ENCODE measurements at places on chromosomes 12 and 14. TPM values are rescaled to one million over a fixed set of nuclear protein-coding genes. Genes with fewer than 3 reads are reported as not detected.

DNA sequence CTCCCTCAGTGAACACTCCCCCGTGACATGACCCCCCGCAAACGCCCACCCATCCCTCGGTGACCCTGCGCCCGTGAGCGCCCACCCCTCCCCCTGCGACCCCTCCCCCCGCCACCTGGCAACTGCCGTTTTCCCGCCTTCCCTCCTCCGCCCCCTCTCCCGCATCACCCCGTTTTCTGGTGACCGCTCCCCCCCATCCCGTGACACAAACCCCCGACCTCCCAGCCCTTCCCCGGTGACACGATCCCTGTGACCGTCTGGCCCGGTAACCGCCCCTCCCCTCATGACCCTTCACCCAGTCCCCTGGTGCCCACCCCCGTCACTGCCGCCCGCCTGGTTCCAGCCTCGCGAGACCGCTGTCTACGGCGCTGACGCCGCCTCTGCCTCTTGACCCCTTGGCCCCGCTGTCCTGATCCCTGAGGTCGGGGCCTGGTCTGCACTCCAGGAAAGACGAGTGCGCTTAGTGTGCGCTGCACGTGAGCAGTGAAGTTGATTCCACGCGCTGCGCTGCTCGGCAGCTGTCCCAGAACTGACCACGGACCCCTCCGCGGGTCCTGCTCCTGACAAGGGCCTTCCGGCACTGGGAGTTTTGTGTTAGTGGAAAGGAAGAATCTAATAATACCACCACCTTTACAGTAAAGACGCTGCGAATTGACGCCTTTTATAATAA is 59.4 kb downstream of the DDX51 start:
- DNase-seq: peak; percentile 86
- H3K36me3 ChIP-seq: peaks cover 4% of the 10 kb centered on the region
- peak overlapping the region; percentile 79 for H3K27ac ChIP-seq
- H3K4me3 ChIP-seq: peak overlapping the region; percentile 89

GRCh38 chr12:118650586-118650960 is 274.2 kb downstream of the SUDS3 start:
- DNase-seq: no peak
- H3K36me3 ChIP-seq: no peaks in the 10 kb centered on the region
- no peak overlapping the region for H3K27ac ChIP-seq
- no peaks in the 10 kb centered on the region for H3K27me3 ChIP-seq

DNA sequence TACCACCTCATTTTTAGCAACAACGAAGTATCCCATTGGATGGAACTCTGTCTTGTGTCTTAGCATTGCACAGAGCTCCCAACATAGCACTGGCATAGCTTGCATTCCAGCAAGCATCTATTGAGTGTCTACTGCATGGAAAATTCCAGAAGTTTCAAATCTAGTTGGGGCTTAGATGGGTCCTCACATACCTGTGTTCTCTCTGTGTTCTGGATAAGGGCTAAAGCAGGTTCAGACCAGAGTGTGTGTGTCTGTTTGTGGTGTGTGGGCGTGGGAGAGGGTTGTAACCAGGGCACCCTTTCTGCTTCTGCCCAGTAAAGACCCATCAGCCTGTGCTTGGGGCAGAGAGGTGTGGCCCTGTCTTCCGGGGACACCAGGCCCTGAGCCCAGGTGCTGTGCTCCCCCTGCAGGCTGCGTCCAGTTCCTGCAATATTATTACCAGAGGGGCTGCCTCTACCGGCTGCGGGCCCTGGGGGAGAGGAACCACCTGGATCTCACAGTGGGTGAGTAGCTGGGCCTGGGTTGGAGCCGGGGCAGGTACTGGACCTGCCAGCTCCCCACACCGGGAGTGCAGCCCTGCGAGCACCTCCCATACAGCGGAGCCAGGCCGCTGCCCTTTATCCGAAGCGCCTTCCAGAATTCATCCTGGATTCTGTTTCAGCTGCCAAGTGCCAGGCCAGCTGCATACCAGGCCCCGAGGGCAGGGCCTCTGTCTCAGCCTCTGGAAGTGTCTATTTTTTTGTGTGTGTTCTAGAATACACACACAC is 20.3 kb downstream of the RHOF start:
- H3K27ac ChIP-seq: no peak overlapping the region
- H3K36me3 ChIP-seq: no peaks in the 10 kb centered on the region
- no peaks in the 10 kb centered on the region for H3K4me1 ChIP-seq
- H3K27me3 ChIP-seq: no peaks in the 10 kb centered on the region
- DNase-seq: peak; percentile 79
- no peak overlapping the region for H3K4me3 ChIP-seq

GRCh38 chr12:126055521-126055920 is 990.3 kb downstream of the AACS start:
- no peaks in the 10 kb centered on the region for H3K27me3 ChIP-seq
- no peak overlapping the region for H3K4me3 ChIP-seq
- H3K4me1 ChIP-seq: no peaks in the 10 kb centered on the region
- no peak for DNase-seq
- no peaks in the 10 kb centered on the region for H3K36me3 ChIP-seq
- H3K27ac ChIP-seq: no peak overlapping the region

- H3K27ac ChIP-seq: no peak overlapping the region
- no peak for DNase-seq
- no peaks in the 10 kb centered on the region for H3K4me1 ChIP-seq
- no peak overlapping the region for H3K4me3 ChIP-seq
- H3K36me3 ChIP-seq: no peaks in the 10 kb centered on the region
- no peaks in the 10 kb centered on the region for H3K27me3 ChIP-seq
Observed at GRCh38 chr12:29771165-29771564, 12.6 kb downstream of the TMTC1 start.

Gene HHIPL1
- 0.49 TPM for total RNA-seq

Gene GRIP1
- total RNA-seq: not detected

Gene DIO3
- total RNA-seq: not detected

Gene CLEC1B
- total RNA-seq: 9.0 TPM

Gene CLEC2B
- 4.4 TPM for total RNA-seq

Measured in right lobe of liver (tissue), 6 donors.